ENCODE measurements at places on chromosomes 13 and 19. TPM values are rescaled to one million over a fixed set of nuclear protein-coding genes. Genes with fewer than 3 reads are reported as not detected.

DNA sequence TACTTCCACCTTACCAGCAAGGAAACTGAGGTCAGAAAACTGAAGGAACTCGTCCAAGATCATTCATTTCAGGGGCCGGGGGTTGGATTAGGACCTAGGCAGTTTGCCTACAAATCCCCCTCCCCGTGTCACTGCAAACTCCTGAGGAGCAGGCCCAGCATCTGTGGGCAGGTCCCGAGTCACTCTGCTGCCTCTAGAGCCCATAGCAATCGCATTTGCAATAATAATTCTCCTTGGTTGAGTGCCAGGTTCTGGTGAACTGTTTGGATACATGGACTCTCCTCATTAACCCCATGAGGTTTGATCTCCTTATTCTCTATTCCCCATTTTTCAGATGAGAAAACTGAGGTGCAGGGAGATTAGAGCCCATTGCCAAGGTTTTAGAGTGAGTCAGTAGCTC, 903 bp downstream of the PIN1 start:
- no peak for DNase-seq
- peaks cover 23% of the 10 kb centered on the region for H3K4me1 ChIP-seq
- H3K36me3 ChIP-seq, result peaks cover 23% of the 10 kb centered on the region
- H3K4me3 ChIP-seq, result peak overlapping the region; percentile 84
- H3K27me3 ChIP-seq, result no peaks in the 10 kb centered on the region

Gene CKM
- total RNA-seq, result not detected

DNA sequence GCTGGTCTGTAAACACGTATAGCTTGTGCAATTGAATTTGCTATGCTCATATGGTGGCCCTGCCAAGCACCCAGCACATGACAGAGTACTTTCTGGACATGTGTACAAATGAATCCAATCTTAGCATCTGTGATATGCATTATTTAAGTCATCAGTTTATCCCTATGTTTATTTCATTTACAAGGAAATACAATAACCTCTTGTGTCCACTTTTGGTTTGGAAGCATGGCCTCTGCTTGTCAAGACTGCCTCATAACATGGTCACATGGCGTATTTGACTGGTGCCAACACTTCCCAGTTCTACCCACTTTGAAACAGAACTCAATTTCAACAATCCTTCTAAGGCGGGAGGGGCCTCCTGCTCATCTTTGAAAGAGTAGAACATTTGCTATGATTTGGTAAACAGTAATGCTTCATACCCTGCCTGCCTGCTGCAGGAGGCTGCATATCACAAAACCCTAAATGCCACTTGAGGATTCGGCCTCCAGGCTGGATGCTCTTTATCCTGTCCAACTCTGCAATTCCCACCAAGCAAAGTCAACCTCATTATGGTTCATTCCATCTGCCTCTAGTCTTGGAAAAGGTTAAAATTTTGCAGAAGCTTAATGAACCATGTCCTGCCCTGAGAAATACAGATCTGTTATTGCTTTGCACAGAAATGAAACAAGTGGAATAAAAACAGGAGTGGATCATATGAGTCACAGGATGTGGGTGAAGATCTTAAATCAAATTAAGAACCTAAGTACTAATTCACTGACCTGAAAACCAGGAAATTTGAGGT, 151.3 kb downstream of the CYSLTR2 start:
- peak overlapping the region; percentile 3 for H3K27ac ChIP-seq
- H3K4me3 ChIP-seq, result no peak overlapping the region

Gene ZNF556
- not detected for total RNA-seq

DNA sequence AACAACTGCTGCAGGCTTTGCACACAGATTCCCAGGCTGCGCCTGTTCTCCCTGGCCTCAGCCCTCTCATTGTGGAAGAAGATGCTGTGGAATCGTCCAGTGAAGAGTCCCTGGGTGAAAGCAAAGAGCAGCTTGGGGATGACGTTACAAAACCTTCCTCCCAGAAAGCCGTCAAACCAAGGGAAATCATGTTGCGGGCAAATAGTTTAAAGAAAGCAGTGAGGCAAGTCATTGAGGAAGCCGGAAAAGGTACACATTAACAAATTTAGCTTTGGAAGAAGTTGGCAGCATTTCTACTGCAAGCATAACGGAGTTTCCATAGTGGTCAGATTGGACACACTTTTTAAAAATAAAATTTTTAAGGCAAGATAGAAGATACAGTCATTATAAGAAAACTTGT, 82.9 kb upstream of the AKAP11 start:
- H3K4me1 ChIP-seq, result no peaks in the 10 kb centered on the region
- no peaks in the 10 kb centered on the region for H3K27me3 ChIP-seq
- no peak for DNase-seq
- H3K27ac ChIP-seq, result no peak overlapping the region

GRCh38 chr19:23116802-23117571, at the start of gene ZNF730:
Gene ZNF730 (plus strand): TSS chr19:23117025. CDS start chr19:23117174, 149 bp downstream.
- no peaks in the 10 kb centered on the region for H3K27me3 ChIP-seq
- DNase-seq, result peak; percentile 54
- H3K4me1 ChIP-seq, result peaks cover 5% of the 10 kb centered on the region
- H3K36me3 ChIP-seq, result peaks cover 16% of the 10 kb centered on the region
- H3K4me3 ChIP-seq, result peak within 1 kb of the TSS; percentile 80

Gene IFI30
- 67.4 TPM for total RNA-seq

Gene MAP4K1
- total RNA-seq, result 269 TPM

GRCh38 chr13:42794577-42795275, 13.3 kb downstream of the FAM216B start:
- H3K36me3 ChIP-seq, result no peaks in the 10 kb centered on the region
- H3K4me3 ChIP-seq, result no peak overlapping the region
- no peaks in the 10 kb centered on the region for H3K4me1 ChIP-seq
- DNase-seq, result no peak
- no peak overlapping the region for H3K27ac ChIP-seq
- peaks cover 28% of the 10 kb centered on the region for H3K27me3 ChIP-seq

Gene CDC42EP5
- total RNA-seq, result not detected

DNA sequence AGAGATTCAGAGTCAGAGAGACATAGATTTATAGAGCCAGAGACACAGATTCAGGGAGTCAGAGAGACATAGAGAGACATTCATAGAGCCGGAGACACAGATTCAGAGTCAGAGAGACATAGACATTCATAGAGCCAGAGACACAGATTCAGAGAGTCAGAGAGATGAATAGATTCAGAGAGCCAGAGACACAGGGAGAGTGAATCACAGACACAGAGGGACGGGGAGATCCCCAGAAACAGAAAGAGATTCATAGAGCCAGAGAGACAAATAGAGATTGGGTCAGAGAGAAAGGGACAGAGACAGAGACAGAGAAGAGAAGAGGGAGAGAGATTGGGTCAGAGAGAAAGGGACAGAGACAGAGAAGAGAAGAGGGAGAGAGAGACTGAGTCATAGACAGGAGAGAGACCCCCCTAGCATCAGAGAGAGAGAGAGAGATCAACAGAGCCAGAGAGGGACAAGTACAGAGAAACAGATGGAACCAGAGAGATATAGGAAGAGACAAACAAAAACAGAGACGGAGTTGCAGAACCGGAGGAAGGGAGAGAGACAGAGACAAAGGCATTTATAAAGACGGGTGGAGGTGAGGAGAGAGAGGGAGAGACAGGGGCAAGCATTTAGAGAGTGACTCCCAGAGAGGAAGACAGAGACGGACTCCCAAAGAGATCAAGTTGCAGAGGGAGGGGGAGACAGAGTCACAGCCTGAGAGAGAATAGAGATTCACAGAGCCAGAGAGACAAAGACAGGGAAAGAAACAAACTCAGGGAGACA, 1.1 kb upstream of the PRKCG start:
- H3K4me1 ChIP-seq, result peaks cover 33% of the 10 kb centered on the region
- H3K36me3 ChIP-seq, result peaks cover 13% of the 10 kb centered on the region
- peaks cover 25% of the 10 kb centered on the region for H3K27me3 ChIP-seq
- no peak for DNase-seq
- H3K27ac ChIP-seq, result no peak overlapping the region

GRCh38 chr13:49370371-49370770, 73.5 kb downstream of the CAB39L start:
- no peaks in the 10 kb centered on the region for H3K36me3 ChIP-seq
- no peak for DNase-seq
- H3K4me1 ChIP-seq, result peaks cover 4% of the 10 kb centered on the region
- H3K27ac ChIP-seq, result no peak overlapping the region
- H3K27me3 ChIP-seq, result peaks cover 10% of the 10 kb centered on the region

DNA sequence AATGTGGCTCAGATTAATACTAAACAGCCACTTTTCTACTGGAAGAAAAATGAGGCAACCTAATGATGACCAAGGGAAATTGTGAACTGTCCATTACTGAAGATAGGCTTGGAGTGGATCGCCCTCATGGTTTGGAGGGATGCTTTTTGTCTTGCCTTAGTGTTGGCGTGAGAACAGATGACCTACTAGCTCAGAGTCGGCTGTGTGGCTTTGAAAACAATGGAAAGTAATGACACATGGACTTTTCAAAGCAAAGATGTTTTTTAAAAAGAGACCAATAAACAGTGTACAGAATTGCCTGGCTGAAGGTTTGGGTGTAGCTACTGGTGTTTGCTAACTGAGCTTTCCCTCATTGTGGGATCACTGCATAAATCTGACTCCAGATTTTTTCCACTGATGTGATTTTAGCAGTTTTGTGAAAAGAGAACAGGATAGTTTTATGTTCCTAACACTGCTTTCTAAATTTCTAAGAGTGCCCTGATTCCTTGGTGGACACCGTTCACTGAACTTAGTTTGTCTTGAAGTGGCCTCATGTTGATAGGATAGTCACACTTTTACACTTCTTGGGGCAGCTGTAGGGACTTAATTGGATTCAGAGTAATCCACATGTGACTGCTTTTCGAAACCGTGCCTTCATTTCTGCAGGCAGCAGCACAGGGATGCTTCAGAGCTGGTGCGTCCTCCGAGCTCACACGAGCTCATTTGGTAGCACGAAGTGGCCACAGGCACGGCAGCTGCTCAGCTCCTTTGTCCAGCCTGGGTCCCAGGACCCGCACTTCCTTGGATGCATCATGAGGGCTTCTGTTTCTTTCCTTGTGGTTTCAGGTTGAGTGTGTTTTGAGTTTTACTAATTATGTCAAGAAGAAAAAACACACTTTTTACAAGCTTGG, 4.3 kb downstream of the CEBPG start:
- no peak overlapping the region for H3K4me3 ChIP-seq
- H3K36me3 ChIP-seq, result peaks cover 33% of the 10 kb centered on the region
- no peak overlapping the region for H3K27ac ChIP-seq
- H3K4me1 ChIP-seq, result peaks cover 35% of the 10 kb centered on the region
- DNase-seq, result no peak
- no peaks in the 10 kb centered on the region for H3K27me3 ChIP-seq

GRCh38 chr19:16088351-16089009, 12.2 kb downstream of the TPM4 start:
- peaks cover 66% of the 10 kb centered on the region for H3K4me1 ChIP-seq
- no peak for DNase-seq
- peaks cover 85% of the 10 kb centered on the region for H3K36me3 ChIP-seq
- peak overlapping the region; percentile 37 for H3K27ac ChIP-seq
- H3K27me3 ChIP-seq, result no peaks in the 10 kb centered on the region
- H3K4me3 ChIP-seq, result no peak overlapping the region

DNA sequence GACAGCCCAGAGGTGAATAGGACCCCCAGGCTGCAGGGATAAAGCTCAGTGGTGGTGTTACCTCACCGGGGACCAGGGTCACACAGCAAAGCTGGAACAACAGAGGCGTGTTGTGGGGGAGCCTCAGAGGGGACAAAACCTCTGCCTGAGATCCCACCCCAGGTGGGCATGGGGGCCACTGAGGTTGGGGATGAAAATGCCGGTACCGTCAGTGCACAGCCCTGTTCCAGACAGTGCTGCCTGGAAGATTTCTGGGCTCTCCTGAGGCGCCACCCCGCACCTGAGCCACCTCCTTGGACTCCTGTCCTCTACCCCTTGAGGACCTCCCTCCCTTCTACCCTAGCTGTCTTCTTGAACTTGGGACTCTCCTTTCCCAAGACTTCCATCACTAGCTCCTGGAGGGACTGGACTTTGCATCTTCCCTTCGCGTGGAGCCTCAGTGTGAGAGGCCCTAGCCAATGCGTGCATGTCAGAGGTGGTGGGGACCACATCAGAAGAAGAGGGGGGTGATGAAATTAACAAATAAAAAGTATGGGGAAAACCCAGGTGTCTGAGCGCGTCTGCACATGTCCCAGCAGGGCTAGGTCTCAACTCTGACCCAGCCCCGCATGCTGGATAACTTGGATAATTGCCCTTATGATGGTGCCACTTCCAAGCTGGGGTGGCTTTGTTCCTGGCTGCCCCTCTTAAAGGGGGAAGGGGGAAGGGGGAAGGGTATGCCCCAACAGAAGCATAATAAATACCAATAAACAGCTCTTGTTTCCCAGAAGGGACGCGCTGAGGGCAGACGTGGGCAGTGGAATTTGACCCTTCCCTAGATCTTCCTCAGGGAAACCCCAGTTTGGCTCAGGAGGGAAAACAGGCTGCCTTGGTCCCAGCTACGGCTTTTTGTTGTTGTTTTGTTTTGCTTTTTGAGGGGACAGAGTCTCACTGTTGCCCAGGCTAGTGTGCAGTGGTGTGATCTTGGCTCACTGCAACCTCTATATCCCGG, 11.6 kb downstream of the CNFN start:
- H3K27ac ChIP-seq, result no peak overlapping the region
- DNase-seq, result no peak
- H3K4me1 ChIP-seq, result peaks cover 2% of the 10 kb centered on the region
- no peak overlapping the region for H3K4me3 ChIP-seq

- peaks cover 19% of the 10 kb centered on the region for H3K4me1 ChIP-seq
- H3K27me3 ChIP-seq, result peaks cover 20% of the 10 kb centered on the region
- H3K4me3 ChIP-seq, result no peak overlapping the region
- H3K36me3 ChIP-seq, result peaks cover 2% of the 10 kb centered on the region
These were observed 213.4 kb downstream of the ENOX1 start for GRCh38 chr13:43573361-43573740.

- H3K4me3 ChIP-seq, result no peak overlapping the region
- H3K27ac ChIP-seq, result no peak overlapping the region
- H3K36me3 ChIP-seq, result no peaks in the 10 kb centered on the region
These were observed 5.4 kb upstream of the MBD3L3 start for GRCh38 chr19:7063764-7064418.

GRCh38 chr19:33875071-33875470, 78.4 kb downstream of the KCTD15 start:
- DNase-seq, result no peak
- no peaks in the 10 kb centered on the region for H3K4me1 ChIP-seq
- no peaks in the 10 kb centered on the region for H3K27me3 ChIP-seq
- no peak overlapping the region for H3K4me3 ChIP-seq
- H3K36me3 ChIP-seq, result no peaks in the 10 kb centered on the region

GRCh38 chr13:89852570-89852969, 1494.9 kb upstream of the MIR17HG start:
- no peak for DNase-seq
- no peak overlapping the region for H3K27ac ChIP-seq
- no peaks in the 10 kb centered on the region for H3K4me1 ChIP-seq
- no peak overlapping the region for H3K4me3 ChIP-seq
- H3K36me3 ChIP-seq, result no peaks in the 10 kb centered on the region

Gene IL4I1
- 1.2 TPM for total RNA-seq

GRCh38 chr19:4361152-4362046, 18.0 kb downstream of the MPND start:
- DNase-seq, result no peak
- no peak overlapping the region for H3K4me3 ChIP-seq
- peaks cover 40% of the 10 kb centered on the region for H3K36me3 ChIP-seq
- H3K27ac ChIP-seq, result no peak overlapping the region
- no peaks in the 10 kb centered on the region for H3K27me3 ChIP-seq
- no peaks in the 10 kb centered on the region for H3K4me1 ChIP-seq
